Stimulated activated CD8-positive, alpha-beta memory T cell treated with anti-CD3 and anti-CD28 coated beads, Interleukin-7, amount 100 ng/mL, for 48 hours (primary cell): ENCODE measurements at places on chromosomes 2 and 18.

- no peak for DNase-seq
These were observed 174.4 kb upstream of the SPHKAP start for GRCh38 chr2:228355897-228356296.

- DNase-seq: no peak
These were observed 194.2 kb downstream of the TWIST2 start for GRCh38 chr2:239042046-239042445.

DNA sequence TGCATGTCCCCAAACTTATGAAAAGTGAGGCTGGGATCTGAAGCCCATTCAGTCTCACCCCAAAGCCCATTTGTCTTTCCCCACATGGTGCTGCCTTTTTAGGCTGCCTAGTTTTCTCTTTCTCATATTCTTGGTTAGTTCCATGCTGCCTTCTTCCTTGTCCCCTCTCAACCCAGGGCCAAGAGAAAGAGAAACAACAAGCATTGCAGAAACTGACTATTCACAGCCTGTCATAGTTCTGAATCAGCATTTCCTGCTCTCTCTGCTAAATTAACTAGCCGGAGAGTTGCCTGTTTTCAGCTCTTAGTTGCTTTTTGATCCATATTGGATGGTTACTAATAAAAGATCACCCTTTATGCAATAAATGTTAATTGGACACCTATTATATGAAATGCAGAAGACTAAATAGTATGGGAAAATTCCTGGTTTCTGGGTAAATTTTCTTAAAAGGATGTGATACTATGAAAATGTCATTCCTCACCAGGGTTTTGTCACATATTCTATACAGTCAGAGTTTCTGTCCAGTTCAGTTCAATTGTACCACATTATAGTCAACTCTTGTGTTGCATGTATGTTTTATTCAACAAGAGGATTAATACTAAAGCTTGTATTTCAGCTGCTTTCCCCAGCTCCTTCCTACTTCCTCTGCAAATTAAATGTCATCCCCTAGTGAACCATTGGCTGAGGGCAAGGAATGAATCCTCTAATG, 246.5 kb downstream of the GALR1 start:
- no peak for DNase-seq

DNA sequence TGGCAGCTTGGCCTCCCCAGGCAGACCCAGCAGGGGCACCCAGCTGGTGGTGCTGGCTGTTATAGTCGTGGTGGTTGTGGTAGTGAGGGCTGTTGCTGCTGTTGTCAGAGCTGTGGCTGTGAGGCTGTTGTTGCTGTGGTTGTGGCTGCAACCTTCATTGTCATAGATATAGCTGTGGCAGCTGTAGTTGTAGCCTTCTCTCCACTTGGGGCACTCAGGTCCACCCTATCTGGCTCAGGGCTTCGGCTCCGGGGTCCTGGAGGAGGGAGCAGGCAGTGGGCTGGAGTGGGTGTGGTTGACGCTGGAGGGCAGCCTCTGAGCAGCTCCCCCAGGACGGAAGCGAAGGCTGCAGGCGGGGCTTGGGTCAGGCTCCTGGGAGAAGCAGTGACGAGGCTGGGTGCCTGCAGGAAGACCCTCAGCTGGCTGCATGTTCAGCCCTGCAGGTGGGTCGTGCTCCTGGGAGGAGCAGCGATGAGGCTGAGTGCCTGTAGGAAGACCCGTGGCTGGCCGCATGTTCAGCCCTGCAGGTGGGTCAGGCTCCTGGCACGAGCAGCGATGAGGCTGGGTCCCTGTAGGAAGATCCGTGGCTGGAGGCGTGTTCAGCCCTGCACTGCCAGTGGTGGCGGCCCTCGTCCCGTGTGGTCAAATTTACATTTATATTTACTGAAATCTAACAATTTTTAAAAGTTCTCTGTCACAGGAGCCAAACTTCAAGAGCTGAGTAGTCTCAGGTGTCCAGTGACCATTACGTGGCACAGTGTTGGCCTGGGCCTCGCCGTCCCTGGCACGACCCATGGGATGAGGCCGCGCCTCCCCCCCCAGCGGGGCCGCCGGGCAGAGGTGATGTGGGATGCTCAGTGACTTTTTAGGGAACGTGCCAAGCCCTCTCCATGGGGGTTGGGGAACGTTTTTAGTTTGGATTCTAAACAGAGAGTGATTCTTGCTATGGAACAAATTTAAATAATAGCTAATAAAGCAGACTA, 79.2 kb upstream of the PXDN start:
- no peak for DNase-seq

DNA sequence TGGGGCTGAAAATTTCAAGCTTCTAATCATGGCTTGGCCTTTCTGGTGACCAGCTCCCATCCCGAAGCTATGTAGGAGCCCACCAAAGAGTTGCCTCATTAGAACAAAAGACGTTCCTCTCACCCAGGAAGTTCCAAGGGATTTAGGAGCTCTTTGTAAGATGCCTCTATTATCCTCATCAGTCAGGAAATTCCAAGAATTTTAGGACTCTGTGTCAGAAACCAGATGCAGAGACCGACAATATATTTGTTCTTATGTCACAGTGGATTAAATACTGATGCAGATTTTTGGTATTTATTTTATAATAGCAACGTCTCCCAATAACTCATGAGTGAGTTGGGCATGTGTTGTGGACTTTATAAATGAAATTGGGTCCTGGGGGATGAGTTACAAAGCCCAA, 91.8 kb upstream of the SKOR2 start:
- no peak for DNase-seq

- DNase-seq: no peak
These were observed 18.0 kb upstream of the PDE1A start for GRCh38 chr2:182444806-182445205.

GRCh38 chr2:220057391-220057790, 430.0 kb downstream of the SLC4A3 start:
- DNase-seq: no peak

DNA sequence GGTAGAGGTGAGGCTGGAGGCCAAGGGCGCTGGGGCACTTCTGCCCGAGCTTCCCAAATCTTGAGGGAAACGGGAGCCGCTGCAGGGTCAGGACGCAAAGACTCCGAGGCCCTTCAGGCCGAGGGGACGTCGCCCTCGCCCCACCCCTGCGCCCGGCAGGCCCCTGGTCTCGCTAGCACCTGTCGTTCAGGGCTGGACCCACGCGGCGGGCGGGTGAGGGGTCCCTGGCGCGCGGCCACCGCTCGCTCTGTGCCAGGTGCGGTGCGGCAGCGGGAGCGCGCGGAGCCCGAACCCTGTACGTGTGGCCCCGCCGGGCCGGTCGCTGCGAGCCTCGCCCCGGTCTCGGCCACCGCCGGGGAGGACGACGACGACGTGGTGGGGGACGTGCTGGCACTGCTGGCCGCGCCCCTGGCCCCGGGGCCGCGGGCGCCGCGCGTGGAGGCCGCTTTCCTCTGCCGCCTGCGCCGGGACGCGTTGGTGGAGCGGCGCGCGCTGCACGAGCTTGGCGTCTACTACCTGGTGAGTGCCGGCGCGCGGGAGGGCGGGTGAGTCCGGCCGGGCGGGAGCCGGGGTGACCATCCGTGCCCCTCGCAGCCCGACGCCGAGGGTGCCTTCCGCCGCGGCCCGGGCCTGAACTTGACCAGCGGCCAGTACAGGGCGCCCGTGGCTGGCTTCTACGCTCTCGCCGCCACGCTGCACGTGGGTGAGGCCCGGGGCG, 4.9 kb downstream of the ERFE start:
- DNase-seq: no peak
